ENCODE measurements at places on chromosomes 1 and 21.

DNA sequence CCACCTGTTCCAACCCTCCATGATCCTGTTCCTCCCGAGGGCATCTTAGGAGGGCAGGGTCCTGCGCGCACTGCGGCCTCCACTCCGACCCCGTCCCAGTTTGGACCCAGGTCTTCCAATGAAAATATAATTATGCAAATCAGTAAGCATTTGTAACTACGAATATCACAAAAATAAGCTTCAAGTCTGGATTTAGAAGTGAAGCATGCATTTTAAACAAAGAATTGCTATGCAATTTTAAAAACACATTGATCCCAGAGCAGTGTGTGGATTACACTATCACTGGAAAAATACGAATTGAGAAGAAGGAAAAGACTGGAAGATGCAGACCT, 673 bp downstream of the PRMT2 start:
- no peak for DNase-seq

DNA sequence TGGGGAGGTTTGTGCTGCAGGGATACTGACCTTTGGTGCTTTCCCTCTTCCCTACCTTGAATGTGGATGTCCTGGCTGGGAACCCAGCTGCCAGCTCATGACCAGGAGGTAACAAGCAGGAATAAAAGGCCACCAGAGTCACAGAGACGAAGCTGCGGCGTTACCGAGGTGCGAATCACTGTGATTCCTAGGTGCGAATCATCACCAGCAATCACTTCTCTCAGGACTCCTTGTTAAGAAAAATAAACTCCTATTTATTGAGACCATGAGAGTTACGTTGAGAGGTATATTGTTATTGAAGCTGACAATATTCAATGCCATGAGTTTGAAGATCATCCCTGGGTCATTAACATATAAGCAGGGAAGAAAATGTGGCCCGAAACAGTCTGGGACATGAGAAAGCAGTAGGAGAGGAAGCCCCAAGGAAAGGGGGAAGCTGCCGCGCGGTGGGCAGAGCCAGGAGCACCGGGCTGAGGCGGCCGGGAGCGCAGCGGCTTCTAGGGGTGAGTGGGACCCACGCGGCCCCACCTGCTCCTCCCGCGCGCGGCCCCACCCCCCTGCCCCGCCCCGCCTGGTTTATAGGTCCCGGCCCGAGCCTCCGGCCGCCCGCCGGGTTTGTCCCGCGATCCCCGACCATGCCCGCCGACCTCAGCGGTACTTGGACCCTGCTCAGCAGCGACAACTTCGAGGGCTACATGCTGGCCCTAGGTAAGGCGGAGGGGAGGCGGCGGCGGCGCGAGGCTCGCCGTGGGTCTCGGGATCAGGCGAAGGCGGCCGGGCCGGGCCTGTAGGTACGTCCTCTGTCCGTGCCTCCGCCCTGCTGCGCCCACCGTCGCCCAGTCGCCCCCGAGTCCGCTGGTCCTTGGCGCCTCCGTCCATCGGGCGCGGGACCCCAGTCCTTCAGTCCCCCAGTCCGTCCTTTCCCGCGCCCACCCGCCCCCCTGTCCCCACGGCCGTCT, at the start of gene RBP7:
Gene RBP7 (plus strand): TSS at position 605 of the 959 bp plus-strand sequence. CDS start 31 bp downstream, at position 636.
- no peak for DNase-seq

DNA sequence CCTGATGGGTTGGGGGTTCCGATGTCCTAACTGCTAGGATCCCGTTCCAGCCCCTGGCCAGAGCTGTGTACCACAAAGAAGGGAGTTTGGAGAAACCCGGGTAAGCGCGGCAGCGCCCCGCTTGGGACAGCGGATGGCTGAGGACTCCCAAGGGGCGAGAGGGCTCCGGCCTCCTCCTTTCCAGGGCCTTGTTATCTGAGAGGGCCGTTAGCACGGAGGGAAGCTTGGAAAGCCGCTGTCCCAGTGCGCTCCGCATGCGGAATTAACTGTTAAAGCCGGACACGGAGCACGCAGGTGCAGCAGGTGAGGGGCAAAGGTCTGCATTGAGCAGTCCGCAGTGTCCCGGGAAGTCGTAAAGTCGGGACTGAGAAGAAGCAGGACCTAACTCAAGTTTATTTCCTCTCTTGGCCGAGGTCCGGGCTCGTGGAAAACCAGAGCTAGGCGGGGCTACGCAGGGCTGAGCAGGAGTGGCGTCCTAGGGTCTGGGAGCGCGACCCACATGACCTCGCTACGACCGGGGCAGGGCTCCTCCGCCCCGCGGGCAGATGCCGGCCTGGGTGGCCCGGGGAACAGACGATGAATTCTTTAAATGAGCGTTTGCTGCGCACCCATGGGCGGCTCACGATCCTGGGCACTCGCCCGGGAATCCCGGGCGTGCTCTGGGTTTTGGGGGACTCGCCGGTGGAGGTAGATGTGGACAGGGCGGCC, 4.5 kb downstream of the LHX4 start:
- DNase-seq: no peak

- no peak for DNase-seq
Measured at GRCh38 chr1:183346276-183346732, 71.9 kb downstream of the NMNAT2 start.

- no peak for DNase-seq
Measured at GRCh38 chr1:234618737-234619049, 8.7 kb upstream of the IRF2BP2 start.

GRCh38 chr1:36151134-36151844, 2.0 kb upstream of the TRAPPC3 start:
- DNase-seq: no peak

DNA sequence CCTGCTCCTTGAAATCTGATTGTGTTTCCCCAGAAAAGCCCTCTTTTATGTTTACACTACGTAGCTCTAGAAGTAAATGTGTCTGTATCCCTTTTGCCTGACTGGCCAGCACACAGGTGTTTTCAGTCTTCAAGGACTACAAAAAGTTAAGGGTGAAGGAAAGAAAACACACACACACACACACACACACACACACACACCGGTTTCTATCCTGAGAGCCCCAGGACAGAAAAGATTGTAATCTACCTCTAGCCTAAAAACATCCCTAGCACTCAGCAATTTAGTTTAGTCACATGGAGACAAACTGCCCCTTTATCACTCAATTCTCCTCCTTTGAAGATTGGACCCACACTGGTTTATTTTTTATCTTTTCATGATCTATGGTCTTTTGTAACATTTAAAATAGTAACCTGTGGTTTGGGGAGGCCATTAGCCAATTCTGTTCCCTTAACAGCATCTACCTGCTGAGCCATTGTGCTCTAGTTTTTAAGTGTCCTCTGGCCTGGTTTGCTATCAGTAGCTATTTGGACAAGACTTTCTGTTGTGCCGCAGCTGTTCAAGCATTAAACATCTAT, 15.8 kb upstream of the TRIM45 start:
- DNase-seq: no peak

DNA sequence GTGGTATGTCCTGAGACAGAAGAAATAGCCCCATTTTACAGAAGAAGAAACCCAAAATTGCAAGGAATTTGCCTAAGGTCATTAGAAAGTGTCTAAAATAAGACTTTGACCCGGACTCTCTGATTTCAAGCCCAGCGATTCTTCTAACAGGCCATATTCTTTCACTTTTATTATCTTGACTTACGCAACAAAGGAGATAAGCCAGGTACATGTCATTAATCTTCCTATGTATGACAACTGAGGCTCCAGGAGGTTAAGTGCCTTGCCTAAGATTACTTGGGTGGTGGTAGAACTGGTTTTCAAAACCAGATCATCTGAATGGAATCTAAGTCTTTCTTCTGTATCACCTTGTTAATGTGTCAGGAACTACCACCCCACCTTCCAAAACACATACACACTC, 124.3 kb downstream of the PBX1 start:
- no peak for DNase-seq

GRCh38 chr1:199472018-199472417, 555.5 kb upstream of the NR5A2 start:
- no peak for DNase-seq

DNA sequence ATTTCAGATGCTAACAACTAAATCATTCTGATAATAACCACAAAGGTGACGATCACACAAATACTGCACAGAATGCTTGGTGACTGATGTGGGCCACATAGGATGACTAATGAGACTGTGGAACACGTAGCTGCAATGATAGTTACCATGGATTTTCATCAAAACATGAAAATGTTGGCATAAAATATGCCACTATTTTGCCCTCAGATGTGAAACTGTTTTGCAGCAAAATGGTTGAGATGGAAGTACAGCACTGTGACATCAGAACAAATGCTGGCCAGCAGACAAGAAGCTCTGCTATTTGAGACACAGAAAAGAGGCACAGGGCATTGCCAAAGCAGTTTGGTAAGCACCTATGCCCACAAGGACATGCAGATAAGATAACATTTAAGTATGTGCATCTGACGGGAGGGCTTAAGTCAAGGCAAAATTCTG, 83.8 kb downstream of the NIBAN1 start:
- DNase-seq: no peak

DNA sequence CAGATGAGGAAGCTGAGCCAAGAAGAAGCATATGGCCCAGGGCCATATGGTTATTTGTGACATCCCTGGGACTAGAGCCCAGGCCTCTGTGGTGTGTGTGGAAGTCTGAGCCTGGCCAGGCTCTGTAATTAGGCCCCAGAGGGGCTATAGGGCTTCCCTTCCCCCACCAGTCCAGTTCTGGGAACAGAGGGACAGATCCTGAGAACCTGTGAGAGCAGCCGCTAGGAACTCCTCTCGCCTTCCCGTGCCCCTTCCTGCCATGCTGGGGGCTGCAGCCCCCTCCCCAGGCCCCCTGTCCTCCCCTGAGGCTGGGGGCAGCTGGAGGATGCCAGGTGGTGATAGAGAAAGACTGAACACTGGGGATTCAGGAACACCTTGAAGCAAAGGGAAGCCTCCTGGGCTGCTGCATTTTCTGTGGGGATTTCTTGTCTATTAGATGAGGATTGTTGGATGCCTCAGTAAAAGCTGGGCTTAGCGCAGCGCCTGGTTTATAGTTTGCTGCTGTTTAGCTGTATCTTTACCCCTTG, 33.3 kb downstream of the COQ8A start:
- no peak for DNase-seq

- no peak for DNase-seq
Measured at GRCh38 chr21:45414396-45415187, 9.6 kb downstream of the COL18A1 start.

GRCh38 chr21:40668555-40669275, 178.2 kb downstream of the DSCAM start:
- no peak for DNase-seq

GRCh38 chr1:106995970-106996369, 60.5 kb upstream of the PRMT6 start:
- DNase-seq: no peak

- DNase-seq: no peak
Measured at GRCh38 chr1:10979483-10979920, 33.0 kb upstream of the TARDBP start.

DNA sequence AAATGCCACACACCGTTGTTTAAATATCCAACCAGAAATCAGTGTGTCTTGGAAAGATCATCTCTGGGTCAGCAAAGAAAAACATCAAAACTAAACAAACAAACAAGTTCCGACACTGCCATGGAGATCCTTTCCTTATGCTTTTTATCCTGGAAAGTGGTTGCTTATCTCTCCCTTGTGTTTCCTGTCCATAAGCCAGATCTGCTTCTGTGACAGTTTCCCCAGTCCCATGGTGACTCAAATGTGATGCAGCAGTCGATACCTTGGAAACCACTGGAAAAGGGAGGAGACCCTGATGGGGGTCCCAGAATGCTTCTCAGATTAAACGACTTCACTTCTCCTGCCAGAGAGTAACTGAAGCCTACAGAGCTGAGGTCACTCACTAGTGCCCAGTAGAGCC, 94.7 kb downstream of the DMRTA2 start:
- no peak for DNase-seq

GRCh38 chr1:20956272-20956671, 169.2 kb upstream of the HP1BP3 start:
- DNase-seq: no peak

DNA sequence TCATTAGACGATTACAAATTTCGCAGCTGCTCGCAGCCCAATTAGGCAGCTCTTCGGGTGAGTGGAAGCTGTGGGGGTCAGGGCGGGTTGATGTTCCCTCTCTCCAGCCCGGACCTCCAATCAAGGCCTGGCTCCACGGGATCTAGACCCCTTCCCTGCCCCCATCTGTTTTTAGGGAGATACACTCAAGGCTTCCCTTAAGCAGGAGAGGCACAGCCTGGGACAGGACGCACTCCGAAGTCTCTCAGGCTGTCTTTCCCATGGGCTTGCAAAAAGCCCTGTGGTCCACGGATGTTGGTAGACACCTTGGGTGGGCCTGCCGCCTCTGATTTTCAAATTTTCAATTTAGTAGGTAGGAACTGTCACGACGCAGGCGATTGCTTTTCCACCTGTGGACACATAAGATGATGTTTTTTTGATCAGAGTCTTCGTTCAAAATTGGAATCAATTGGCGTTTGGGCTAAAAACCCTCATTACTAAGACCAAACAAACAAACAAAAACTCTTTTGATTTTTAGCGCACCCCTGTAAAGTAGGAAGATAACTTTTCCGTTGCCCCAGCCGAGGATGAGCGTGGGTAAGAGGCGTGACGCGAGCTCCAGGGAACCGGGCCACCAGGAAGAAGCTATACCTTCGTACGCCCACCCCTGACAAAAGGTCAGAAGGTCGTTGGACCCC, 2.5 kb upstream of the LHX8 start:
- no peak for DNase-seq

DNA sequence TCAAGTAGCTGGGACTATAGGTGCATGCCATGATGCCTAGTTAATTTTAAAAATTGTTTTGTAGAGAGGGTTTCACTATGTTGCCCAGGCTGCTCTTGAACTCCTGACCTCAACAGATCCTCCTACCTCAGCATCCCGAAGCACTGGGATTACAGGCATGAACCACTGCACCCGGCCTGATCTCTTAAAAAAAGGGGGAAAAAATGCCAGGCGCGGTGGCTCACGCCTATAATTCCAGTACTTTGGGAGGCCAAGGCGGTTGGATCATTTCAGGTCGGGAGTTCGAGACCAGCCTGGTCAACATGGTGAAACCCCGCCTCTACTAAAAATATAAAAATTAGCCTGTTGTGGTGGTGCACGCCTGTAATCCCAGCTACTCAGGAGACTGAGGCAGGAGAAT, 13.2 kb downstream of the AVPR1B start:
- DNase-seq: no peak

DNA sequence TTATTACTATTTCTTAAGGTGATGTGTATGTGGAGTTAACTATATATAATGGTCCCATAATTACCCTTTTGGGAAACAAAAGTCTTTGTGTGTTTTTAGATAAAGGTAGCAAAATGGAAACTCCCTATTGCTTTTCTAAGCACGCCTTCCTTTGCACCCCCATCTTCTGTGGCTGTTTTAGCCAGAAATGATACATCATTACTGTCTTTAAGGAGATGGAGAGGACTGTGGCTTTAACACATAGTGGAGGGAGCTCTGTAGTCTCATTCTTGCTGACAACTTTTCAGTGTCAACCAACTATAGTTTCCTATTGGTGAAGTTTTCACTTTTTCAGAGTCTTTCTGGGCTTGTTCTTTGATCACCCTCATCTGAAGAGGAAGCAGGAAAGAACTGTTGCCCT, 1.0 kb downstream of the APOBEC4 start:
- no peak for DNase-seq

DNA sequence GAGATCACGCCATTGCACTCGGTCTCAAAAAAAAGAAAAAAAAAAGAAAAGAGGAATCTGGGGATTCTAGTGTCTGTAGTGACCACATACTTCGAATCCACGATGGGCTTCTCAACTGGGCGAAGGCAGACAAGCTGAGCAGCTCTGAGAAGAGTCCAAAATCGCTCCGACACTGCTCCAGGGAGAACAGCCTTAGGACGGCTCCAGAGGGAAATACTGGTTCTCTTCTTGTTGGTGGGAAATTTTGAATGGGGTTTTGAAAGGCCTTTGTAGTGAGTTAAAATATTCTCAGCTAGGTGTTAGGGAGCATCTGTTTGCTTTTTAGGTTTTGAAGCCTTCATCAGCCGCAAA, 18.3 kb upstream of the HJV start:
- no peak for DNase-seq

Data from NCI-H2081 treated with DMSO at 0.1 percent for 48 hours (cell line).